ENCODE measurements at places on chromosomes 5 and 9.

- DNase-seq, result no peak
Observed at GRCh38 chr5:170278611-170279458, 18.7 kb downstream of the LCP2 start.

DNA sequence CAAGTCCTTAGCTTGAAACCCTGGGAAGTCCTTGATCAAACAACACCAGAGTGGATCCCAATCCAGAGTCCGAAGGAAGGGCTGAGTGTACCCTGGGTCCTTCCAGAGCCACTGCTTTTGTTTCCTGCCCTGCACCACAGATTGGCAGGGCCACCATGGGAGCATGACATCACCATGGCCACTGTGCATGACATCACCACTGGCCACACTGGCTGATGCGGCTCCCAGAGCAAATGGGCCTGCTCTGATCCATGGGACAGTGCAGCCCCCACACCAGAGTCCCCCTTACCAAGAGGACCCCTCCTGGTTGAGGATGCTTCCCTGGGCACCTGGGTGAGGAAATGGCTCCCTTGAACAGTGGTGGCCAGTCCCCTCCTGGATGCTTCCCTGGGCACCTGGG lies 9.9 kb downstream of the SLC6A3 start:
- no peak for DNase-seq

DNA sequence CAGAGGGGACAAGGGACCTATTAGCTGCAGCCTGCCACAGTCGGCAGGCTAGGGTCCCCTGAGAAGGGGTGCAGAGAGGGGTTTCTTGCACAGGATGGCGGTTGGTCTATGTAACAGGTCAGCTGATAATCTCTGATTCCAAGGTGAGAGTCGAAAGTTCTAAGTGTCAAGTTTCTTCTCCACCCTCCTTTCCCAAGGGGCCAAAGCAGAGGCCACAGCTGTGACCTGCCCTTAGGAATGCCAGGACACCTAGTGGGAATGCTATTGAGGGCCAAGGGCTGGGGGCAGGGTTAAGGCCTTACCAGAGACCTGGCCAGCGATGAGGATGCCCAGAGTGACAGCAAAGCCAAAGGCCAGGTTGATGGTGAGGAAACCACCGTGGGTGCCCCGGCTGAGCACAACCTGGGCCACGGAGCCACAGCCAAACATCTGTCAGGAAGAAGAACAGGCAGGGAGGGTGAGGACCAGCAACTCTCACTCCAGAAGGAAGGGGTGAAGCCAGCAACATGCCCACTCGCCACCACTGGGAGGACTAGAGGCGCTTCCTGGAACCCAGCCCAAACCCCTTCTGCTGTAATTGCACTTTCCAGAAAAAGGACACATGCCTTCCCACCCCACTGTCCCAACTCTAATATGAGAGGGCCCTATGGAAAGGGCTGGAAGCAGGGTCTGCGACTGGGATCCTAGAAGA lies 3.8 kb downstream of the AQP3 start:
- DNase-seq, result no peak

- no peak for DNase-seq
Observed at GRCh38 chr9:89340332-89340731, 22.0 kb downstream of the SECISBP2 start.

DNA sequence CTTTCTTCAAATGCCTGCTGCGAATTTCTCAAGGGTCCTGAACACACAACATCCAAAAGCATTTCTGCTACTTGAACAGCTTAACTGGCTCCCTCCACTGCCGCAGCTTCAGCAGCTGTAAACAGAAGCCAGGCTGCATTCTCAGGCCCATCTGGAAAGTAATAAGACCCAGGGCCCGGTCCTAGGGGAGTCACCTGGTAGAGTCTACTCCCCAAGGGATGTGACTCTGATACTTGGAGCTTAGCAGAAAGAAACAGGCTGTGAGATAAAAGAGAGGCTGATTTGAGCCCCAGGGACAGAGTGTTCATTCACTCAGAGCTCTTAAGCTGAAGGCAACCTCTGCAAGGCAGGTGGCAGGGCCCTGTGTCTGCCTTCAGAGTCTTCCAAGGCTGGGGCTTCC lies 356.8 kb downstream of the SPOCK1 start:
- DNase-seq, result no peak

DNA sequence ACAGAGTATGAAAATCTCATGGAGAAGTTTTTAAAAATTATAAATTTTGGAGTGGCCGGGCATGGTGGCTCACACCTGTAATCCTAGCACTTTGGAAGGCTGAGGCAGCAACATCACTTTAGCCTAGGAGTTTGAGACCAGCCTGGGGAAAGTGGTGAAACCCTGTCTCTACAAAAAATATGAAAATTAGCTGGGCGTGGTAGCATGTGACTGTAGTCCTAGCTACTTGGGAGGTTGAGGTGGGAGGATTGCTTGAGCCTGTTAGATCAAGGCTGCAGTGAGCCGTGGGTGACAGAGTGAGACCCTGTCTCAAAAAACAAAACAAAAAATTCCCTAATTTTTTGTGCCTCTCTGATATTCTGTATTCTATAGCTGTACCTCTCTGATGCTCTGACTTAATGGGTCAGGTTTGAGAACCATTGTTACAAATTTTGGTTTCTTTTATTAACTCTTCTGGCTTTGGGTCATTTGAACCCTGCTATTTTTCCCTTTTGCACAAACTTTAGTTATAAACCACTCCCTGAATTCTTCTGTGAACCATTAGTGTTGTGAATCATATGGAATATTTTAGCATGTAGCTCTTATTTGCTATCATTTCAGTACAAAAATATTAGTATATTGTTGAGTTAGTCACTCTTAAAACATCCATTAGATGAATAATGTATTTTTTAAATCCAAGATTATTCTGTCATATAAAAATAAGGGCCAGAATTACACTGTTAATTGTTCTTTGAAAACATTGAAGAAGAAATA lies 51.0 kb downstream of the FER start:
- DNase-seq, result no peak

GRCh38 chr9:23822261-23823169 lies 3.5 kb downstream of the ELAVL2 start:
- no peak for DNase-seq

DNA sequence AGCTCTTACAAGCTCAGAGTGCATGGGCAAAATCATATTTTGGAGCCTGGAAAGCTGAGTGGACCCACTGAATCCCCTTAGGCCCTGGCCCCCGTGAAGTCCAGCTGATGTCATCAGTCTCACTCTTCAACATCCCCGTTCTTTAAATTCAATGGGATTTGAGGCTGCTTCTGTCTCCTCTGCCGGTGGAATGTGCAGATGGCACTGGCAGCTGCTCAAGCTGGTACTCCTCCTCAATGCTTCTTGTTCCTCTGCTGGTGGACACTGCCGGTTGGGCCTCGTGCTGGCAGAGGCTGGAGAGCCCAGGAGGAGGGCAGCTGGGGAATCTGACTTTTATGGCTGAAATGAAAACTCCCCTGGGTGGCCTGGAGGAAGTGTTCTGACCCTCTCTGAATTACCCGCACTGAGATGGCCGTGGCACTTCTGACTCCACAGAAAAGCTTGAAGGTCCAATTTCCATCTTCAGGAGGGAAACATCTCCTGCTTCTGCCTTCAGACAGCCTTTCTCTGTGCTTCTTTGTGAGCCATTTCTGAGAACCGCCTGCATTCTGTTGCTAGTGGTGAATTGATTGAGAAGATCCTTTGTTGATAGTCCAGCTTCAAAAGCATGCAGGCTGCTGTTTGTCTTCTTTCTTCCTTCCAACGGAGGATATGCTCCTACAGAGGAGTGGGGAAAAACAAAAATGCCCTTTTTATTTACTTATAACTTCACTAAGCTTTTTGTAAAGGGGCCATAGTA lies 298.9 kb downstream of the TMEM38B start:
- no peak for DNase-seq

DNA sequence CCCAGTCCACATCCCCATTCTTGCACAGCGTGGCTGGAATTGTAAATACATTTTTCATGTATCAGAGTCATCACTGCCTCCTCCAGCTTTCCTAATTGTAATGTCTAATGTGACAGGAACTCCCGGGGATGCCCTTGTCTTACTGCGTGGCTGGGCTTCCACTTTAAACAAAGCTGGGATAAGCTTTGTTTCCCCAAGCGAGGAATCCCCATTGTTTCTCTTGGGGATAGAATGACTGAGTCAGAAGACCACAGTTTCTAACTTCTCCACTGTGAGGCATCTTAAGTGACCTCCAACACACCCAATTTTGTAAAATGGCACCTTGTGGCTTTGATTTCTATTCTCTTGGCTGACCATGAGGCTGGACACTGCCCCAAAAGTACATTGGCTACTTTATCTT lies 22.4 kb downstream of the ARPC5L start:
- no peak for DNase-seq

DNA sequence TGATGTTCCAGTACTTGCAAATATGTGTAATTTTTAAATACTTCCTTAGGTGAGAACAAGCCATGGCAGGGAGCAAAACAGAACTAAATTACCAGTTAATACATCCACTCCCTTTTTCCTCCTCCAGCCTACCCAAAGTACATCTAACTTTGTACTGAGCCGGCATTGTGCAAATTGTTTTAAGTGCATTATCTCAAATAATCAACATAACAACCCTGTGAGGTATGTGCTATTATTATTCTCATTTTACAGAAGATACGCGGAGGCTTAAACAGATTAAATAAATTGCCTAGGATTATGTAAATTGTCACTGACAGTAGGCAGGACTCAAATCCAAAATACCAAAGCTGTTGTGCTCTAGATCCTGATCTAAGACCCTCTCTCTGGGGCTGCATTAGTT lies 55.5 kb upstream of the KLF4 start:
- DNase-seq, result no peak

DNA sequence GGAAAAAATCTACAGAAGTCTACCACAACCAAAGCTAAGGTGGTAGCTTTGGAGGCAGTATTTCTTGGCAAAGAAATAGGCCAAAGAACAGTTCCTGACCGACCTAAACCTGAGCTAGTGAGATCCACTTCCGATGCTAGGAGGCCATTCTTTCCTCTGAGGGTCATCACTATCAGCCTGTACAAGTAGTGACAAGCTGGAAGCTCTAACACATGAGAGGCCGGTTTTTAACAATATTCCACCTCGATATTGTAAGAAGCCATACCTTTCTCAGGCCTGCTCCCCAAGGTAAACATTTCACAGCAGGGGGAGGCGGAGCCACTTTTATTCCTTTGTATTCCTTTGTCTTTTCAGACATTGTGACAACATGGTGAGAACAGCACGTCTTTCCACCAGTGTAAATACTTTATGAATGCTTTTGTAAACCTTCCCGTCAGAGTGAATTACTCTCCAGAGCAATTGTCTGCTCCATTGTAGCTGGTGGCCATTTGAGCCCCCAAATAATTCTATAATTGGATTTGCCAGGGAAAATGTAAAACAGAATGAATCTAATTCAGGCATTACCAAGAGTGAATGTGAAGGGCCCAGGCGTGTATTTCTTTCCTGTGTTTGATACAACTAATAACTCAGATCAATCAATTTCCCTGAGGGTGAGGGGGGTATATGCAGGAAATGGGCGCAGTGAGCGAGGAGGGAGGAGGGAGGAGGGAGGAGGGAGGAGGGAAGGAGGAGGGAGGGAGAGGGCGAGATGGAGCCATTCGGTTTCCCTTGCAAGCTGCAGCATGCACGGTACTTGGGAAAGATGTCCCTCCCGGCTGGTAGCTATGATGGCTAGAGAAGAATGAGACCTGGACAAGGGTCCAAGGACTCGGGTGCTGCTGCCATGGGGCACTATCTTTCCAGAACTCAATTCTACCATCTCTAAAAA lies 166.6 kb downstream of the CDK5RAP2 start:
- DNase-seq, result no peak

GRCh38 chr5:176353533-176353932 lies 8.0 kb downstream of the KIAA1191 start:
- no peak for DNase-seq

DNA sequence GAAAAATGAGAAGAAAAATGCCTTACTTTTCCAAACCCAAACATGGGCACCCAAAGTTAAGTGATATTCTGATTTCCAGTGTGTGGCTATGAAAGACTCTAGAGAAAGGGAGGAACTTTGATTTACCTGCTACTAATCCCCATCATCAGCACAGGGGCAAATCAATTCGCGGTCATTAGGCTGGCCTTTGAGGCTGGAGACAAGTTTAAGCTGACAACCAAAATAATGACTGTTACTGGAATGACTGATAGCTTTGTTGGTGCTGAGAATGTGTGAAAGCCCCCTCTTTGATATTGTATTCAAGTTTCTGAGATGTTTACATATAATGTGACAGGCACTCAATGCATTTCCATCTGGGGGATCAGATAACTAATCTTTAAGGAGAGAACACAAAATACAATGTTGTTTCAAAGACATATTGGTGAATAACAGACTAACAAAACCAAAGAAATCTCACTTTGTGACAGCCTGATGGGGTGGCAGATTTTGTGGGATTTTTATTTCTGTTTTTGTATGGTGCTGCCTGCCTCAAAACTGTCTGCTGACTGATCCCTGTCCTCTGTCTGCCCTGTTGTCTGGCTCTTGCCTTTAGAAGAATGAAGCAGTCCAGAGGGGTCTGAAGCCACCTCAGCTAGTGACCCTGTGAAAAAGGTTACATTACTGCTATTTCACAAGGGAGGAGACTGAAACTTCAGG lies 12.6 kb upstream of the INSYN2B start:
- no peak for DNase-seq

GRCh38 chr9:121901616-121902015 lies 191.5 kb downstream of the TTLL11 start:
- no peak for DNase-seq

- DNase-seq, result no peak
Observed at GRCh38 chr9:70693186-70693585, 278.7 kb upstream of the KLF9 start.

DNA sequence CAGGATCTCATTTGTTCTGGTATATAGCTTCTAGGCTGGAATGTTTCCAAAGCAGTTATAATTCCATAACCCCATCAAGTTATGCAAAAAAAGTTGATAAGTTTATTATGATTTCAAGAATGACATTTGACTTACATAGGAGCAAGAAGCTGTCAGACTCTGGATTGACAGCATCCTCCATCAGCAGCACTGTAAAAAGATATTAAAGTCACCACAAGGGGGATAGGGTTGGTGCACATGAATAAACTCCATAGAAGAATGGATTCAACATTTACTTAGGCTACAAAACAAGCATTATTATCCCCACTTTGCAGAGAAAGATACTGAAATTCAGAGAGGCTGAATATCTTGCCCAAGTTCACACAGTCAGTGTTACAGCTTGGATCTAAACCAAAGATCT lies 208.9 kb upstream of the SLC30A5 start:
- no peak for DNase-seq

- no peak for DNase-seq
Observed at GRCh38 chr5:154977409-154977808, 36.1 kb upstream of the KIF4B start.

- DNase-seq, result peak; percentile 99
Observed at GRCh38 chr5:96297867-96298266, 135.2 kb downstream of the PCSK1 start.

GRCh38 chr5:95256446-95256845 lies 28.4 kb downstream of the MCTP1 start:
- no peak for DNase-seq

DNA sequence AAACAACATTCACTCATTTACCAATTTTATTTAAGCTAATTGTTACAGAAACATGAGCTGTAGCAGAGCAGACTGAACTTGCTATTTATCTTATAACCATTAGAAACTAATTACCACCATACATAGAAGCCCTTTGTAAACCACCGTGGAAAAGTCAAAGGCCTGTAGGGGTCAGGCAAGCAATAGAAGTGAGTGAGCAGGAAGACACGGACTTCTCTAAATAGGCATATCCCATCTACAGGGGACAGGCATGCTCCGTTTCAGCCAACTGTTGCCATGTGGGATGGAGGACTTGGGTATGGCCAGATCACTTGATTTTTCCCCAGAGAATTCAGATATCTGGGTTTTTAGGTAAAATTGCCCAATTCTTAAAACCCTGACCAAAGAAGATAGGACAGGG lies 44.8 kb downstream of the PRRC1 start:
- DNase-seq, result no peak

GRCh38 chr9:108180541-108180940 lies 675.2 kb downstream of the ACTL7B start:
- DNase-seq, result no peak
